ENCODE measurements at places on chromosomes 3 and 15.
A peak's percentile ranks its signal among the peaks of the same experiment; 100 is the strongest.

DNA sequence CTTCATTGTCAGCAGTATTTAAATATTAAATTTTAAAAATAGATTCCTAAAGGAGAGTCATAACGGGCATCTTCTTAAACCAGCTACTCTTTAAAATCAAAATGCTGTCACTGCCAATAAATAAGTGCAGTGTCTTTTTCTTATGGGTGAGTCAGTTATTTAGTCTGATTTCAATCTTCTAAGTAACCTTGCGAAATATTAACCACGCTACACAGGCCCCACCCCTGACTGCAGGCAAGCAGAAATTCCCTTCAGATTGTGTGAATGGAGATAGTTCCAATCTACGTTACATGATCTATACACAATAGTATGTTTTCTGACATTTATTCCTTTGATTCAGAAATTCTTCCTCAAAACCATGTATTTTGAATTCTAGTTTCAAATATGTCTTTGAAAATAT lies 141.5 kb downstream of the GADL1 start:
- DNase-seq: no peak

DNA sequence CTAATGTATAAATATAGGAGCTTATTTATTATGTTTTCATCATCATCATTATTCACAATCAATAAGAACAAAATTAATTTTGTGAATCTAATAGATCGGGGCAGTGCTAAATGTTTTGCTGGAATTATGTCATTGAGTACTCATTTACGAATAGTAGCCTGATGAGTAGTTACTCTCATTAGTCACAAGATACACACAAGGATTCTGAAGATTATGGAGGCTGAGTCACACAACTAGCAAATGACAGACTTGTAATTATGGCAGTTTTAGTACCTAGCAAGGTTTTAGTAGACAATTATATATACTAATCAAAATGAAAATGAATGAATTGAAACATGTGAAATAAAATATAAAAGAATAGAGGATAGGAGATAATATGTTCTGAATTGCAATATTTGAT lies 954.2 kb downstream of the CADM2 start:
- DNase-seq: no peak

DNA sequence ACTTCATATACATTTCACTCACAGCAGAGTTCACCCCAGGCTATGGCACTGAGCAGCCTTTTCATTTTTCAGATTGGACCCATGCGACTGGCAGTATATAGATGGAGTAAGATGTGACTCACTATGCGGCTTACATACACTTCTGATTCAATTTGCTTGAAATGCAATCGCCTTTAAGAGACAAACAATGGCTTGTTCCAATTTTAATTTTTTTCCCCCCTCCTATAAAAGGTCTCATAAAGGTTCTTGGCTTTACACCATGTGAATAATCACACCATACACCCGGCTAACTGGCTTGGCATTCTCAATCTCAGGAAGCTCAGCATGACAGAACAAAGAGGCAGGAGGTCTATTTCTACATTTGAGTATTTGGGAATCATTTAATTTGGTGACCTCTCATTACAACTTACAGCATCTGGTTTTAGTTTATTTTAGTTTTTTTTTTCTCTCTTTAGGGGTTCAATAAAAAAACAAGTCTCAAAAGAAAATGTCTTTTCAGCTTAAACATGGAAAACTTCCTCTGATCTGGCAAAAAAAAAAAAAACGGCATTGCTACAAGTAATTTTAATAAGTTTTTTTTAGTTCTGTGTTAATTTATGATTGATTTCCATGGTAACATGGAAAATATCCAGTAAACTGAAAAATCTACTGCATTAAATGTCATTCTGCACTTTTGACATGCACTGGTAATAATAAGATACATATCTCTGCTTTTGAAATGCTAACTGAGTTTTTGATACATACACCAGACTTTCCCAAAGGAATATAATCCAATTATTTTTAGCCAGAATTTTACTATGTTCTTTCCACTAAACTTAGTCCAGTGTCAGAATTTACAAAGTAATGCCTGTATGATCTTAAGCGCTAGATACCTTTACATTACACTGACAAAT lies 38.8 kb downstream of the GADL1 start:
- DNase-seq: peak; percentile 92

- DNase-seq: no peak
These were observed 162.5 kb downstream of the FNDC3B start for GRCh38 chr3:172201870-172202236.

- no peak for DNase-seq
These were observed 260.8 kb downstream of the CGGBP1 start for GRCh38 chr3:87797872-87798566.

All from NCI-H2081 (cell line).